Stimulated activated CD4-positive, alpha-beta T cell treated with anti-CD3 and anti-CD28 coated beads, TNF-alpha, amount 100 ng/mL, for 1 hour (primary cell): ENCODE measurements at places on chromosomes 7 and 10.

GRCh38 chr7:33232632-33233145 is 103.3 kb downstream of the BBS9 start:
- no peak for DNase-seq

DNA sequence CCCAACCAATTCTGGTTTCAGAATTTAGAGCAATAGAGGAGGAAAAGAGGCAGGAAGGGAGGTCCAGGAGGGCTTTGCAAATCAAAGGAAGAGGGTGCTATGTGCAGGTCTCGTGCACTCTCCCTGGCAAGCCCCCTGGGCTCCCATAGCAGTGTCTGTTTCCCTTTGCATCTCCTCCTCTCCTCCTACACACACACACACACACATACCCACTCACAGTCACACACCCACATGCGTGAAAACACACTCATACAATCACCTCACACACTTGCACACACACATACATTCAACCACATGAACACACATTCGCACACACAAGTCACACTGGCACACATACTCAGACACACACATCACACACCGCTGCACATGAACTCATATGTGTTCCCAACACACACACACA is 105.3 kb downstream of the OAT start:
- no peak for DNase-seq

DNA sequence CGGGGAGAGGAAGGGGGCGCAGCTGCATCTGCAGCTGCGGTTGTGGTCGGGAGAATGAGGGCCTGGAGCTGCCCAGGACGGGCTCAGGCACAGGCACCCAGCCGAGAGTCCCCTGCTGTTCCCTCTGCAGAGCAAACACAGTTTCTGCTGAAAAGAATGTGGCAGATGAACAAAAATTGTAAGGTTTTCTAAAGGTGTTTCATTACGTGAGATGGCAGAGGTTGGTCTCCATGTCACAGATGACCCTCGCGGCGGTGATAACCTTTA is 456.2 kb downstream of the DNAJB6 start:
- no peak for DNase-seq

DNA sequence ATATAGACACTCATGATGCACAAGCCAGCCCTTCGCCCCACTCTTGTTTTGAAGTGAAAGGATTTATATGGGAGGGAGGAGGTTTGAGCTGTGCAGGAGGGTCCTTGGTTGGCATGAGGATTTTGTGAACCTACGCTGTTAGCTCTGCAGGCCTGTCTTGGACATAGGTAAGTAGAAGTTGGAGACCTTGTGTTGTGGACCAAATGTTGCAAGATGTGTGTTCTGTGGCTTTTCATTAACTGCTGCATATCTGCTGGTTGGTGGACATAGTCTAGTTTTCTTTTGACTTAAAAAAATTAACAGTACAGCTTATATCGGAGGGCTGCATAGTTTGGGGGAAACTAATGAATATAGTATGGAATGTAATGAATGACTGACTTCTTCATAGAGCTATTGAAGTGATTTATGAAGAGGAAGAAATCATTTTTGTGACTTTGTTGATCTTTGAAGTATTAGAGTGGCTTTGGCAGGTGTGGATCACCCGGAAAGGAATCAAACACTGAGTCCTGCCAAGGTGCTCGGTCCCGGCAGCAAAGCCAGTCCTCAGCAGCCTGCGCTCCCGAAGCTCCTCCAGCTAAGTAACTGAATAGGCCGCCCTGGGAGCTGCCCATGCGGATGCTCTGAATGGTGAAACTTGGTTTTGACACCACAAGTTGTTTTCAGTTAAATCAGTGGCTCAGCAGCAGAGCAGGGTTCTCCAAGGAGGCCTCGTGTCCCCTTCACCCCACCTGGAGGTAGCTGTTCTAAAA is 3.2 kb downstream of the MGMT start:
- DNase-seq, result no peak

GRCh38 chr7:12570534-12571461 is at the start of gene SCIN:
TSS of gene SCIN (plus strand) at chr7:12570720. CDS start at chr7:12570787, 67 bp downstream.
- DNase-seq, result no peak

- peak; percentile 31 for DNase-seq
These were observed 4.6 kb upstream of the VGF start for GRCh38 chr7:101169838-101170551.

GRCh38 chr7:7795630-7796121 is 77.3 kb upstream of the RPA3 start:
- DNase-seq, result no peak

DNA sequence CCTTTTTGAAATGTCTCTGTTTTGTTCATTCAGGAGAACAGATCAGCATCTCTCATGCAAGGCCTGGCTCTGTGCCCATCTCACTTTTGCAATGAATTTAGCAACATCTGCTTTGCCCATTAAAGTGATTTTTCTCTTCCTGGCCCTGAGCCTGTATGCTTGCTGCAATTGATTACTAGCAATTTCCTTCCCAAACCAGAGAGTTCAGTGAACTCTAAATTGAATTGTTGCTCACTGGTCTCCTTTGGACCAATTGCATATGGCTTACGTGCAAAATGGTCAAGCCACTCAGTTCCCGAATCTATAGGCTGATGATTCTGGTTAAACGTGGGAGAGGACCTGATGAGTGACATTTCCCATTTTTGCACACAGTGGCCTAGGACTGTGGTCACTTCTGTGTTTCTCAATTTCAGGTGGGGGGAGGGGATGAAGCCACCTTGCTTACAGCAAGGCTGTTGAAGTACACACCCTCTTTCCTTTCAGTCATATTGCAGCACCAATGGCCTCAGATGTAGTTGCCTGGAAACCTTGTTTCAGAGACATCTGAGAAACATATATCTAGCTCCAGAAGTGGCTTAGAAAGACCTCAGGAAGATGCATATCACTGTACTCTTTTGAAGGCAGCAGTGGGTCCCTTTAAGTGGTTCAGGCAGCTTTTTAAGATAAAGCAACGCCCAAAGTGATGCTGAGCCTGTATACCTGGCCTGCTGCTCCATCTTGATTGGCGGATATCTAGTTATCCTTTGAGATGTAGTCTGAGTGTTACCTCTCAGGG is 201.4 kb downstream of the PTEN start:
- no peak for DNase-seq
